ENCODE measurements at places on chromosomes 11 and 22.
A peak's percentile ranks its signal among the peaks of the same experiment; 100 is the strongest.

- no peak for DNase-seq
Measured at GRCh38 chr11:77158041-77158695, 30.1 kb downstream of the MYO7A start.

- DNase-seq, result no peak
Measured at GRCh38 chr11:73399159-73399590, 23.0 kb downstream of the RELT start.

DNA sequence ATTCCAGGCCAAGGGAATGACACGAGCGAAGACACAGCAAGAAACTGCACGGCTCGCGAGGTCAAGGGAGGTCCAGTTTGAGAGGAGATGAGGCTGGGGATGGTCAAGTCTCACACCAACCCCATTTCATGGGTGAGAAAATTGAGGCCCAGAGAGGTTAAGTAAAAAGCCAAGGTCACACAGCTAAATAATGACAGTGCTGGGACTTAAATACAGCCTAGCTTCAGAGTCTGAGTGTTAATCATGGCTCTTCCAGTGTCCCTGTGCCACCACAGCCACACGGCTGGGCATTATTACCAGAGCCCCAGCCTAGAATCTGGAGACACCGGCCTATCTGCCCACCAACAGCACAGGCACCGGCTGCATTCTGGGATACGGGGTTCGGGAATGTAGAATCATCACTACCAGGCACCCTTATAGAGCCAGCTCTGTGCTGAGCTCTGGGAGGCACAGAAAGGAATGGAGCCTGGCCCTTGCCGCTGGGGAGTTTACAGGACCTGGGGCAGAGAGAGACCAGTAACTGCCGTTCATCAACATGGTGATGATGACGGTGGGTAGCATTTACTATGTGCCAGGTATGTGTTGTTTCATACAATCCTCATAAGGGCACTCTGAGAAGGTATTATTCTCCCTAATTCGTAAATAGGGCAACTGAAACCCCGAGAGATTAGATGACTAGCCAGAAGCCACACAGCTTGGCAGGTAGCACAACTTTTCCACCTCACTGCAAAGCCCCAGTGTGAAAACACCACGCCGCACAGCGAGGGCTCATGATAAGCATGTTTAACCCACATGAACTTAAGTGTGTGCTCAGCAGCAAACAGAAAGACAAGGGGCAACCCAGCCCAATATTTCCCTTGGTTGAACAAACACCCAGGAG is 51.8 kb downstream of the CD6 start:
- peak; percentile 92 for DNase-seq

DNA sequence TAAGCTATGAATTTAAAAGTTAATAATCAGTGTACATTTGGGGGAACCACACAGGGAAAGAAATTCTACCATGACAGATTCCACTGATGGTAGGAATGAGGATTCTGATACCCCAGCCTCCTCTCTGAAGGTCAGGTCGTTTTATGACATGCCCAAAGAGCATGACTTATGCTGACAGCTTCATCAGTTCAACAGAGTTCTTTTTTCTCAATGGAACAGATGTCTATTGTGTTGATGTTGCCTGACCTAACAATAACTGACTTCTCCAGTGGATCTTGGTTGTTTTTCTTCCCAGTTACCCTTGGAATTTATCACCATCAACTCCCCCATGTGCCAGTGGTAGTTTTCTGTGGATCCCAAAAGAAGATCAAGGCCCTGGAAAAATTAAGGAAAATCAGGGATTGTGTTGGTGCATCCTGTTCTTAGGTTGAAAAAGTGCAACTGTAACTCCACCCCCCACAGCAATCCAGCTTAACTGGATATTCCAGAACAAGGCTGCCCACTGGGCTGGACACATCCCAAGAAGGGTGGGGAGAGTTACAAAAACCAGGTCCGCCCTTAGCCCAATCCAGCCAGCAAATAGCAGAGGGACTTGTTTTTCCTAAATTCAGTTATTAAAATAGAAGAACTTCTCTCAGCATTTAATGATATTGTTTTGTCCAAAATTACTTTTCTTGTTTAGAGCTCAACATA is 31.5 kb upstream of the CAT start:
- DNase-seq, result no peak

DNA sequence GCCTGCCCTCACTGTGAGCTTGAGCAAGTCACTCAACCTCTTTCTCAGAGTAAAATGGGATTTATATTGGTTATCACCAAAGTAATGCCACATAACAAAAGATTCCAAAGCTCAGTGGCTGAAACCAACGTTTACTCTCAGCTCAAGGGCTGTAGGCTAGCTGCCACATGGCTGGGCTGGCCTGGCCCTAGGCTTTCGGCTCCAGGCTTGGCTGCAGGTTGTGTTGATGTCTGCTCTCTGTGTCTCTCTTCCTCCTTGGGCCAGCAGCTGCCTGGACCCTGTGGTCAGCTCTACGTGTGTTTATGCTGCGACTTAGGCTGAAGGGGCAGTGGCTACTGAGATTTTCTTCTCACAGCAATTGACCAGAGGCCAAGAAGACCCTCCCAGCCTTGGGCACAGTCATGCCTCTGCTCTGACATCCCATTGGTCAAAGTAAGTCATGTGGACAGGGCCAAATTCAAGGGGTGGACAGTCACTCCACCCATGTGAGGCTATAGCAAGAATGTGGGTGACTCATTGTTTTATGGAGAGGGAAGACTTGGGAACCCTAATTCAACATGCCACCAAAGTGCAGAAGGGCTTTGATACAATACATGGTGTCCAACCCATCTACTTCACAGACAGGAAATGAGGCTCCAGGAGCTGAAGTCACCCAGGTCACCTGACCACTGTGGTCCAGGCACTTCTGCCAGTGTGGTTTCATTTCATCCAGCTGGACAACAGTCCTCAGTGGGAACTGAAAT is 90.6 kb downstream of the TSPAN18 start:
- no peak for DNase-seq

- DNase-seq, result no peak
Measured at GRCh38 chr11:68575025-68575665, 109.2 kb upstream of the GAL start.

GRCh38 chr11:117827521-117828511 is 3.3 kb upstream of the FXYD2 start:
- DNase-seq, result peak; percentile 57

DNA sequence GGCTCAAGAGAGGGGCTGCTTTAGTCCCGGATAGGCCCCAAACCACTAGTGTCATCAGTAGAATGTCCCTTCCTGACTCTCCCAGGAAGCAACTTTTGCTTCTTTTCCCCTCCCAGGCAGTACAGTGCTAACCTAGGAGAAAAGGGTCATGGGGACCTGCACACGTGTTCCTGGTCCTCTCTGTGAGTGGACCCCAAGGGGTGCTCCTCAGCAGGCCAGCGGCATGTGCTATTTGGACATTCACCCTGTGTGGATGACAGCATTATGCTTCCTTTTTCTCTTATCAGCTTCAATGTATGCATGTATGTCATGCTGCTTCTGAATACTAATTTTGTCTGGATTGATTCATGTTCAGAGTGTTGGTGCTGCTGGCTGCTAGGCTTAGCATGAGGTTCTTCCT is 18.1 kb upstream of the PLET1 start:
- no peak for DNase-seq

DNA sequence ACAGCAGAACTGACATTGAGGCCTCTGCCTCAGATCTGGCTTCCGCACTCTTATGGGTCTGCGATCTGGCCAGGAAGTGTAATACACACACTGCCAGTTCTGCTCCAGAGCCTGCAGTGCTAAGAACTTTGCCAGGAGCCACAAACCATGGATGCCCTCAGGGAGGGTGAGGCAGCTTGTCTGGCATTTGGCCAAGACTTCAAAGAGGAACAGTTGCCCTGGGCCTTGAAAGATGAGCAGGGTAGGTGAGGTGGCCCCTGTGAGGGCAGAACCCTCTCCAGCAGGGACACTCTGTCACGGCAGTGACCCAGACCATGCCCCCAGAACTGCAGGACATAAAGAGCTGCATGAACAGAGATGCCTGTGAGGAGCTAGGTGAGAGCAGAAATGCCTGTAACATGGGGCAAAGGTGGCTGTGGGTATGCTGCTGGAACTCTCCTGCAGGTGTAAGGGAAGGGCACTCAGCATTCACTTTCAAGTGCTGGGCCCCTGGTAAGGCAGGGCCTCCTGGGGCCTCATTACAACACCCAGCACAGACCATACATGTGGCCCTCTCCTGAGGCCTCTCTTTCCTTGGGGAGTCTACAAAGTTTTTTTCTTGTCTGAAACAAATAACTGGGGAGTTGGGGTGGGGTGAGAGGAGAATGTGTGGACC is 47.3 kb downstream of the NEU3 start:
- DNase-seq, result no peak

DNA sequence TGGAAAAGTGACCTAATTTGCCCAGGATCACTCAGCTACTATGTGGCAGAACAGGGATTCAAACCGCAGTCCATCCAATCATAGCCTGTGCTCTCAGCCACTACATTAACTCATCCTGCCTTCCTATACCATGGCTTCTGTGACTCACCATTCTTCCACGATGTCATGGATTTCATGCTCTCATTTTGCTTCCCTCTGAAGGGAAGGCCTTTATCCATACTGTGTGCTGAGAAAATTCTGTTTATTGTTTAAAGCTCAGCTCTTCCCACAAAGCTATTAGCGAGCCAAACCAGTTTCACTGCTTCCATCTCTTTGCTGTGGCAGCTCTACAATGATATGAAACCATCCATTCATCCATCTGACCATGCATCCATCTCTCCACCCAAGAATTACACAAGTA is 289.9 kb downstream of the TENM4 start:
- DNase-seq, result no peak

DNA sequence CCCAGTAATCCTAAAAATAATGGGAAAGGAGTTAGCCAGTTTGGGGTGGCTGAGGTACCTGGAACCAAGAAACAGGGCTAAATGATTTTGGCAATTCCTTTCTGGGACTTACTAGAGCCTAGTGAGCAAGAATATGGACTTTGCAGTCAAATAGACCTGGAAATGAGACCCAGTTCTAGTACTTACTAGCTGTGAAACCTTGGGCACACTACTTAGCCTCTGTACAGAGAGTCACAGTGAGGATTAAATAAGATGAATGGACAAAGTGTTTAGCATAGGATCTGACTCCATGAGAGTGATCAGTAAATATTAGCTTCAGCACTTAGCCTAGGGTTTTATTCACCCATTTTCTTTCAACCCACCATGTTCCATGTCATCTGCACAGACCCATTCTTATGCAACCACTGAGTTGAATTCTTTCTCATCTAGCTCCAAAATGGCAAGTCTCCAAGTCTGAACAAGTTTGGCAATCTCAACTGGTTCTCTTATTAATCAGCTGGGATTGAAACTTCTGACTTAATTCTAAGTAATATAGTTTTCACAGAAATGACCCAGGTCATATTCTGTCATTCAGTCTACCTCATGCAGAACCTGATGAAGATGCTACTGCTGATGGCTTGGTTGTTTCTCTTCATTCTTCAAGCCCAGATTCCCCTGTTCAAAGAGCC is 15.0 kb upstream of the SORL1 start:
- no peak for DNase-seq

DNA sequence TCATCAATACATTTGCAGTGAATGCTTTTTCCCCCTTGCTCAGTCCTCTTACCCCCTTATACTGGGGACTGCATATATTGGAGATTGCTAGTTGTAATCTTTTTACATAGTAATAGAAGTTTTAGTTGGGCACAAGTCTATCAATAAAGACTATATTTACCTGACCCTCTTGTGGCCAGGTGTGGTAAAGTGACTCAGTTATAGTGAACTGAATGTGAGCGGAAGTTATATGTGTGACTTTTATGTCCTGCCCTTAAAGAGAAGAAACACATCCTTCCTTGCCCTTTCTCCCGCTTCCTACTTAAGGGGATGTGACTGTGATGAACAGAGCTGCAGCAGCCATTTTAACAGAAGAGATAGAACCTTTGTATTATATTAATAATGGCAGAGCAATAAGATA is 362.0 kb downstream of the METTL15 start:
- no peak for DNase-seq

DNA sequence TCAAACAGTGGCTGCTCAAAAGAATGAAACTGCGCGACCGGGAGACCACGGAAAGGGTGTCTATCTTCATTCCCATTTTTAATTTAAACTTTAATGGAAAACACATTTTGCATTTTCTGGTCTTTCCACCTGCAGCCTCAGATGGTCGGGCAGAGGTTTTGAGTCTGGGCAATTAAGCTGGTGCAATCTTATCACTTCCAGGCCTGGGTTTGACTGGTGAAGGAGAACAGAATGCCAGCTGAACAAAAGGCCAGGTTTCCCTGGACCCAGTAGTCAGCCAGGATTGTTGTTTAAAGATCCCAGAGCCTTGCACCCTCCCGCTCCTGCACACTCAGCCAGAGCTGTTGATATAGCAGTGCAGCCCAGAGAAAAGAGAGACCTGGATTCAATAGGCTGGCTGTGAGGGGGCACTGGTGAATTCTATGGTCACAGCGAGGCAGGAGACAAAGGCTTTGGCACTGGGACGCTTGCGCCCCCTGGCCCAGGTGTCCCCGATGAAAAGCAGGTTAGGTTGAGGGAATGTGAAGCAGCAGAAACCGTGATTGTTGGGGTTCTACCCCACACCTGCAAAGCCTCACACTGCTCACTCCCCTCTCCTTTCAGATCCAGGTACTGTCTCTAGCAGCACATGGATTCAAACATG is 83.6 kb downstream of the FLI1 start:
- no peak for DNase-seq

DNA sequence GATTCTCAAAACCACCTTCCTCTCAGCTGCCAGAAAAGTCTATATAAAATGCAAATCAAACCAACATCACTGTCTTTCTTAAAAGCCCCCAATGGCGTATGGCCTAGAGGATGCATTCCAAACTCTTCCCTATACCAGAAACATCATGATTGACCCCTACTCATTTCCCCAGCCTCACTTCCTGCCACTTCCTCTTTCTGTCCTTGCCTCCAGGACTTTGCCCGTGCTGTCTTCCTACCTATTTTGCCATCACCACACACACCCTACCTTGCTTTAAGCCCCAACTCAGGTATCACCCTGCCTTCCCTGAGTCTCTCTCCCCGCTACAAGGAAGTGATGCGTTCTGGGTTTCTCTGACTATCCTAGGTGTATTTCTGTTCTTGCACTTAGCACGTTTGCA is 8.1 kb downstream of the POU2AF2 start:
- no peak for DNase-seq

DNA sequence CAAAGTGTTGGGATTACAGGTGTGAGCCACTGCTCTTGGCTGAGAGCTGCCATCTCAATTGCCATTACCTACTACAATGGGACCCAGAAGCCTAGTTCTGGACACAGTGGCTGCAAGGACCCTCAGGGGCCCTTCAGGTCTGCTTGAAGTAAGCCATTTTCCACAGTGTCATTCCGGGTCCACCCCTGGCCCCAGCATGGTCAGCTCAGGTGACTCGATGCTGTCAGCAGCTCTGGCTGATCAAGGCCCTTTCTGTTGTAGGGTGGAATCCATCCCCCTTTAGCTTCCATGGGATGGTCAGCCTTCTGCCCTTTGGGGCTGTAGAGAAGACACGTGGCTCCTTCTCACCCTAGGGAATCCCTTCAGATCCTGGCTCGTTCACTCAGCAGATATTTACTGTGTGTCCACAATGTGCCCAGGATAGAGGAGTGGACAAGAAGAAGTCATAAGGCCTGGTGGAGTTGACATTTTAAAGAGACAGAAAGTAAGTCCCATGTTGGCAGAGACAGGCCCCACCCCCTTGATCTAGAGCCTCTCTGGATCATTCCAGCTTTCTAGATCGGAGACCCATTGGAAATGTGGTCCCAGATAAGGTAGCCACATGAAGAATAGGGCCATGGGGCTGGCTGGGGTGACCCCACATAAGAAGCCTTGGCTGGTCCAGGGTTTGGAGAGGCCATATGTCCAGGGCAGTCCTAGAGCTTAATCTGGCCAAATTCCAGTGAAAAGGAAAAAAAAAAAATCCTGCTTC is 15.1 kb upstream of the KAT5 start:
- no peak for DNase-seq

Data from activated CD8-positive, alpha-beta T cell treated with anti-CD3 and anti-CD28 coated beads for 36 hours (primary cell).